ENCODE measurements at places on chromosomes 3 and 15.
A peak's percentile ranks its signal among the peaks of the same experiment; 100 is the strongest.

DNA sequence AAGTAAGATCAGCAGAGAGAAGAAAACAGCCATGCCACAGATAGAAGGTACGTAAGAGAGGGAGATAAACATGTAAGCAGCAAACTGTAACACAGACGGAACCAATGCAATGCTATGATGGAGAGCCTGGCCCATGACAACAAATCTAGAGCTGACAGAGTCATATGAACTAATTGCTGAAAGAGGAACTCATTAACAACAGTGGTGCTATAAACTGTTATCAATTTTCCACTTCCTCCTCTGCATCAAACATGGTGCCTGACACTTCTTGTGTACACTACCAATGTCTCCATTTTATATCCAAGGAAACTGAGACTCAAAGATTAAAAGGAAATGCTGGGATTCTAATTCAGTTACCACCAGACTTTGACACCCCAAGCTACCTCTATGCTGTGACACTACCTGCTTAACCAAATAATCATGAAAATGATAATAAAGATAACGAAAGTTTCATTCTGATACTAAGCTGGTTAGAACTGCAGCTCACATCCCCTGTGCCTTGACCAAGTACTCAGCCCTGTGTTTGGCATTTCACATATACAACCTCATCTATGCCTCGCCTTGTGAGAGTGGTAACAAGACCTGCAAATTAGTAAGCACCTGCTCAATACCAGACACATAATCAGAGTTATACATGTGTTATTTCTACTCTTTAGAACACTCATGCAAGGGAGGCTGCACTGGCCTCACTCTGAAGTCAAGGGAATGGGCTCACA is 79.3 kb downstream of the ANO10 start:
- no peak for DNase-seq

GRCh38 chr3:134008630-134009156 is 21.0 kb downstream of the SLCO2A1 start:
- DNase-seq, result no peak

DNA sequence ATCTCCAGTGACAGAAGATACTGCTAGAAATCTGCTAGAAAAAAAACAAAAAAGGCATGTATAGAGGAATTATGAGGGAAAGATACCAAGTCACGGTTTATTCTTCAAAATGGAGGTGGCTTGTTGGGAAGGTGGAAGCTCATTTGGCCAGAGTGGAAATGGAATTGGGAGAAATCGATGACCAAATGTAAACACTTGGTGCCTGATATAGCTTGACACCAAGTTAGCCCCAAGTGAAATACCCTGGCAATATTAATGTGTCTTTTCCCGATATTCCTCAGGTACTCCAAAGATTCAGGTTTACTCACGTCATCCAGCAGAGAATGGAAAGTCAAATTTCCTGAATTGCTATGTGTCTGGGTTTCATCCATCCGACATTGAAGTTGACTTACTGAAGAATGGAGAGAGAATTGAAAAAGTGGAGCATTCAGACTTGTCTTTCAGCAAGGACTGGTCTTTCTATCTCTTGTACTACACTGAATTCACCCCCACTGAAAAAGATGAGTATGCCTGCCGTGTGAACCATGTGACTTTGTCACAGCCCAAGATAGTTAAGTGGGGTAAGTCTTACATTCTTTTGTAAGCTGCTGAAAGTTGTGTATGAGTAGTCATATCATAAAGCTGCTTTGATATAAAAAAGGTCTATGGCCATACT is 4.0 kb downstream of the B2M start:
- no peak for DNase-seq

DNA sequence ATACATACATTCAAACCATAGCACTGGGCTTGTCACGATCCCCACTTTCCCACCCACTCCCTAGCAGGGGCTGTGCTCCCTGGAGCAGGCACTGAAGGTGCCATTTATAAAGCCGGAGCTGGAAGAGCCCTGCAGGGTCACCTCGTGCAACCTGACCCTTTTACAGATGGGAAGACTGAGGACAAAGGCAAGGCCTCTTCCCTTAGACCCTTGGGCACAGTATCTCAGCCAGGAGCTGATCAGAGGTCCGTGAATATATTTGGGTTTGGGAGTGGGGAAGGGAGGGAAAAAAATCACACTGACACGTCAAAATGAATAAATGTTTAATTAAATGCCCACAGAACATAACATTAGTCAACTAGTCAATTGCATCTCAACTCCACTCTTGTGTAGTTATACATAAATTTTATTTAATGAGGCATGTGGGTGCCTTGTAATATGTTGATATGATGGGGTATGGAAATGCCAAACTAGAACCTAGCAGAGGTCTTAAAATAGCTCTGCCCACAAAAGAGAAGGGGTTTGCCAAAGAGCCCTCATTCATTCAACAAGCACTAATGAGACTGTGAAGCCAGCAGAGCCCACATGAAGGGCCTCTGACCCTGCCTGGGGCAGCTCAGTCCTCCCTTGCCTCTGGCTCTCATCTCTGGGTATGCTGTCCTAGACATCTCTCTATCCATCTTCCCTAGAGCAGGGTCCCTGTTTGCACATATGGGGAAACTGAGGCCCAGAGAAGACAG is 119.4 kb downstream of the NUP210 start:
- no peak for DNase-seq

DNA sequence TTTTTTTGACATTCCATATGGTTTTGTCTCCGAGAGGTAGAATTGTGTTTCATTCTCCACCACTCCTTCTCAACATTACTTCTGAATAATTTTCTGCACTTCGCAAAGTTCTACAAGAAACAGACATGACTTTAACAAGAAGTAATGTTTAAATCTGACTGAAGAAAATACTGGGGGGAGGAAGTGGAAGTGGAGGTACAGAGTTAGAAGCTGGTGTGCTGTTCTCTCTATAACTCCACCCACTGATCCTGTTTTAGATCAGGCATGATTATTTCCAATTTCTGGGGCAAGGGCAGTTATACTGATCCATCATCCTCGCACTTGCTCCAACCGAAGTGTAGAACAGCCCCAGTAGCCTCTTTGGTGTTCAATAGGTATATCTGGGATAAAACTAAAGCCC is 9.2 kb upstream of the MCCC1 start:
- DNase-seq, result no peak

GRCh38 chr3:17642474-17642873 is 100.0 kb downstream of the TBC1D5 start:
- no peak for DNase-seq

GRCh38 chr15:65757256-65757655 is 34.8 kb downstream of the DENND4A start:
- no peak for DNase-seq

DNA sequence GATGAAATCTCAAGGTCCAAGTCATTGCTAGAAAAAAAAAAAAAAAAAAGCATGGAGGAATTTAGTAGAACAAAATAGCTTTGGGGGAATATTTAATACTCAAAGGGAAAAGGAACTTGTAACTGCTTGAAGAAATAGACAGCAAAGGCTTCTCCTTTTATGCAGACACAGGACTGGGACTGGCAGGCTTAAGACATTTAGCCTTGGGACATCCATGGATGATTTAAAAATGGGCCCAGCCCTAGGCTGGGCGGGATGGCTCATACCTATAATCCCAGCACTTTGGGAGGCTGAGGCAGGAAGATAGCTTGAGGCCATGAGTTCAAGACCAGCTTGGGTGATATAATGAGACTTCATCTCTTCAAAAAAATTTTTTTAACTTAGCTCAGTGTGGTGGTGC is 19.8 kb downstream of the RPSA start:
- no peak for DNase-seq

- no peak for DNase-seq
Measured at GRCh38 chr3:124258057-124258500, 266.2 kb upstream of the ROPN1 start.

DNA sequence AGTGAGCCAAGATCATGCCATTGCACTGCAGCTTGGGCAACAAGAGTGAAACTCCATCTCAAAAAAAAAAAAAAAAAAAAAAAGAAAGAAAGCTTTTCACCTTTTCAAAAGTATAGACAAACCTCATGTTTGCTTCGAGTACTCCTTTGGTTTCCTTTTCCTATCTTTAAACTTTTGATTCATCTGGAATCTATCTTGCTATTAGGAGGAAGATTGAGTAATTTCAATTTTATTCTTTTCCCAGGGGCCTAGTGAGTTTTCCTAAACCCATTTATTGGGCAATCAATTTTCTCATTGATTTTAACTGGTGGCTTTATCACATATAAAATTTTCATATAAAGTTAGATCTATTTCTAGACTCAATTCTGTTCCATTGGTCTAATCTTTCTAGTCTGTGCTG is 190.5 kb upstream of the VEPH1 start:
- no peak for DNase-seq

DNA sequence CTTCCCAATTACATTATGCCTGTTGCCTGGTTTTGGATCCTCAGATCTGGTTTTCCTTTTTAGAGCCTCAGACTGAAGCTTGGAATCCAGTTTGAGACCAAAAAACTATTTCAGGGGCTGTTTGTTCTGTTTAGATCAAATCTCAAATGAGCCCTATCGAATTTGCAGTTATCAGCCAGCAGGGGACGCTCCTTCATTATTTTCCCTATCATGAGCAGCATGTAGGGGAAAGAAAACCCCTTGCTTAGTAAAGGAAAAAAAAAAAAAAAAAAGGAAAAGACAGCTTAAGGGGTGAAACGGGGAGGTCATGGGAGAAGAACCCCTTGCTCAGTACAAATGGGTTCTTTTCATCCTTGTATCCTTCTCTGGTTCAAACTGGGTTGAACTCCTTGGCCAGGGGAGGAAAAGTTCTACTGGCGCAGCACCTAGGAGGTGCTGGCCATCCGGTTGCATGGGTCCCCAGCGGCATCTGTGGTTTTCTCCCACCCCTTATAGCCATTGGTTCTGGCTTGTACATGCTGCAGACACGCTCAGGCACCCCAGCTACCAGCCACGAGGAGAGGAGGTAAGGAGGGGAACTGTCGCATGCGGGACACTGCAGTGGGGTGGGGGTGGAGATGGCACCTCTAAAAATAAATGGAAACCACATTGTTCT is 1375.1 kb upstream of the ALCAM start:
- DNase-seq, result no peak

GRCh38 chr3:23592961-23593931 is 212.5 kb upstream of the UBE2E1 start:
- DNase-seq, result no peak

GRCh38 chr3:62876064-62876463 is 848 bp upstream of the CADPS start:
- peak; percentile 21 for DNase-seq

DNA sequence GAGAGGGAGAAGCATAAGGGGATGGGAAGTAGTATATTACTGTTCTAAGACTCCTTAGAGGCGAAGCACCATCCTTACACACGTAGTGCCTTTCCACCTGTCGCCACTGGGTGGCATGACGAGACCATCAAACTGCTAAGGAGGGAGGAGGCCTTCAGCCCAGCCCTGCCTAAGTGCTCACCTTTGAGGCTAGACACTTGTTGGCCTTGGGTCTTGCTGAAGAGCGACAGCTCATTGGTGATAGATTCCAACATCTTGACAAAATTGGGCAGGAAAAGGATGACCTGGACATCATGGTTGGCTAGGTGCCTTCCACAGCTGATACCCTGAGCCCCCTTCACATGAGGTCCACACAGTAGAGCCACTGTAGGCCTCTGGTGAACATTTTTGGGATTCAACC is 19.6 kb downstream of the CLK3 start:
- no peak for DNase-seq

- DNase-seq, result no peak
Measured at GRCh38 chr3:45887759-45888511, 1.6 kb downstream of the CCR9 start.

- no peak for DNase-seq
Measured at GRCh38 chr3:177257625-177258024, 60.3 kb upstream of the TBL1XR1 start.

- DNase-seq, result no peak
Measured at GRCh38 chr3:151688571-151688970, 45.2 kb upstream of the AADACL2 start.

DNA sequence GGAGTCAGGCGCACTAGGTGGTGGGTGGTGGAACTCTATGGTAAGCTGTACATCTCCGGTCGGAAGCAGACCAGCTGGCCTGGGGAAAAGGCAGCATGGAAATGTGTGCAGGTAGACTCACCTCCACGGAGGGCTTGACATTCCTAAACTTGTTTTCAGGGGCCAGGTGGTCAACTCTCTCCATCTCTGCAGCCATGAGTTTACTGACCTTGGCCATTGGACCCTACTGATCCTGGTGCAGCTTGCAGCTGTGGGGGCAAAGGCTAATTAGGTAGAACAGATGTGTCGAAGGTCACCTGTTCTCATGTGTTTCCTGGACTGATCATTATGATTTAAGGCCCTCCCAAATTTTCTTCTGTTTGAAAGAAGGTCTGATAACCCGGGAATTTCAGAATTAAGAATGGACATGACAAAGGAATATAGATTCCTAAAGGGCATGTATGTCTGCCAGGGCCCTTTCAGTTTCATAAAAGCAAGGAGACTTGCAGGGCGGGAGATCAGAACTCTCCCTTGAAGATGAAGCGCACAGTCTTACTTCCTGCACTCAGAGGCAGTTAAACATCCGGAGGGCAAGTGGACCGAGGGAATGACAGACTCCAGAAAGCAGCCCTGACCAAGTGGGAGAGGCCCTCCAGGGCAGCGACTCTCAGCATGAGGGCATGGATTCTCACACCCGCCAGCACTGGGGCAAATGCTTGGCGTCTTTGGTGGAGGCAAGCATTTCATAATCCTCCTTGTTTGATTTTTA is 56.1 kb upstream of the CMTM7 start:
- DNase-seq, result no peak

DNA sequence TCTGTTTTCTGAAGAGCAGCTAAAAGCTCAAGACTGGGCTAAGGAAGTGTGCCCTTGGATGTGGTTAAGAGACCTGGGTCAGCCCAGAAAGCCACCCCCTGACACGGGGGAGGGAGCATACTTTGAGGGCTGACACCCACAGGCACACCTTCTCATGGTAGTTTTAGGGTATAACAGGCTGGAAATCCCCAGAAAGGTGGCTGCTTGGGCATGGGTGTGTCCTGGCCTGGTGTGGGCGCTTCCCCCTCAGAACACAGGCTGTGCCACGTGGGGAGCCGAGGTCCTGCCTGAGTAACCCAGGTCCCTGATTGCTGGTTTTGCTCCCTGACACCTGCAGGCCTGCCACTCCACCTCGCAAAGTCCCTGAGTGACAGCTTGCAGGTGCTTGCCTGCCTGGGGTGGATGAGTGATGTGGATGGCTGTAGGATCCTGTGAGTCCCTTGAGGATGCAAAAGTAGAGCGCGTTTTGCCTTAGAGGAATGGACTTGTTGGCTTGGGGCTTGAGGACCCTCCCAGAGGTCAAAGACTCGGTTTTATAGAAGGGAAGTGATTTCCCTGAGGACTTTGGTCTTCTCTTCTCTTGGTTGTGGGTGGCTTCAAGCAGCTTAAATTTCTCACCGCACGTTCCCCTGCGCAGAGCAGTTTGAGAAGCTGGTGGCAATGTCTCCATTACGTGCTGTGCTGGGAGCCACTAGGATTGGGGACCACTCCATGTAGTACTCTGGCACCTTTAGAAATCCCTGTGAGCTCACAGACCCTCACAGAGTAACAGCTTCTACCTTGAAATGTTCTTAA is 94.4 kb downstream of the DNASE1L3 start:
- no peak for DNase-seq

- no peak for DNase-seq
Measured at GRCh38 chr3:167843886-167844285, 108.4 kb downstream of the SERPINI1 start.

- no peak for DNase-seq
Measured at GRCh38 chr15:76576523-76577279, 240.1 kb downstream of the ISL2 start.
